ENCODE measurements at places on chromosomes 6 and 20.
A peak's percentile ranks its signal among the peaks of the same experiment; 100 is the strongest.

- no peak for DNase-seq
Measured at GRCh38 chr6:81878479-81878878, 126.0 kb upstream of the TENT5A start.

GRCh38 chr20:62347445-62347844, 19.7 kb downstream of the LAMA5 start:
- DNase-seq, result no peak

DNA sequence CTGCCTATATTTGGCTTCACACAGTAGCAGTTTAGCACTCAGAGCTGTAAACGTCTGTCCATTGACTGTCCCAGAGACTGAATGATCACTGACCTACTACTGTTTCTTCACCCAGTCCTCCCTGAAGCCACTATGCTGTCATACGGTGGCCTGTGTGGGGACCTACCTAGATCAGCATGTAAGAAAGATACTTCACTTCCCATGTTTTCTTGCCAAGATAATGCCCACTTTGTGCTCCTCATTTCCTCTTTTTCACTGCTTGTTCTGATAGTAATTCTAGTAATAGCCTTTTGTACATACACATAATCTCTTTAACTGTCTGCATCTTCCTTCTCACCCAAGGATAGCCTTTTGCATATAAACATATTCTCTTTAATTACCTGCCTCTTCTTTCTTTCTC, 109.9 kb upstream of the TIAM2 start:
- no peak for DNase-seq

- no peak for DNase-seq
Measured at GRCh38 chr20:51172558-51173428, 149.9 kb upstream of the KCNG1 start.

DNA sequence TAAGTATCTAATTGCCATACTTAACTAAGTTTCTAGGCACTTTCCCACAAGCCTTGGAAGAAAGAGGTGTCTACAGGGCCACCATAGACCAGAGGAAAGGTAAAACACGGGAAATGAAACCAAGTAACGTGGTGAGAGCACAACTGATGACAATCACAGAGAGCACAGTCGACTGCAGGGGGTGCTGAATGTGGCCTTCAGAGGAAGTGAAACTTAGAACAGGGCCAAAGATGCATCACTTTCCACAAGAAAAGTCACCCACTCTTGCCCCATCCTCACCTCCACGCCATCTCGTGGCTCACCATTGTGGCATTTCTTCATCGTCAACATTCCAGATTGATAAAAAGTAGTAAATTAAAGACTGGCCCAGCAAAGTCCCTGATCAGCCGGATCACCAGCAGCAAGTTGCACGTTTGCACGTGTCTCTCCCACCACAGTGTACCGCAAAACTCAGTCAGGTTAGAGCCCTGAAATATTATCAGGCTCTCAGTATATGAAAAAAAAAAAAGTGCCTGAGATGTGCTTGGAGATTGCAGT, 31.4 kb downstream of the HIVEP2 start:
- peak; percentile 79 for DNase-seq

- DNase-seq, result no peak
Measured at GRCh38 chr6:43516367-43516696, 394 bp downstream of the YIPF3 start.

GRCh38 chr20:2619961-2620595, 32.4 kb upstream of the NOP56 start:
- no peak for DNase-seq

- DNase-seq, result no peak
Measured at GRCh38 chr20:58016779-58017178, 211.7 kb downstream of the ANKRD60 start.

DNA sequence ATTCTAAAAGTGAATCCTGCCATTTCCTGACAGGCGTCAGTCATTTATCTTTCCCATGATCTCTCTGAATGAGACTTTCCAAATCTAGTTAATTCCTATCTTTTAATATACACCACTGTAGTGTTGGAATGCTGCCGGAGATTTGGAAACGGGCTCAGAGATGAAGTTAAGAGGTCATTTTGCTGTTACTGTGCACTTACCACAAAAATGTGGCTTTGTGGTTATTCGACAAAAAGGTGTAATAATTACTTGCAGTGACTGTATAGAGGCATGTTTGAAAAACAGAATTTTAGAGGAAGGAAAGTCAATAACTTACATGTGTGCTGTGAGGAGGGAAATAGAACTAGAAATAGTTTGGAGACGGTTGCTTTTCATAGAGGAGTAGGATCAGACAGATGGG, 460.2 kb upstream of the BTBD3 start:
- no peak for DNase-seq

DNA sequence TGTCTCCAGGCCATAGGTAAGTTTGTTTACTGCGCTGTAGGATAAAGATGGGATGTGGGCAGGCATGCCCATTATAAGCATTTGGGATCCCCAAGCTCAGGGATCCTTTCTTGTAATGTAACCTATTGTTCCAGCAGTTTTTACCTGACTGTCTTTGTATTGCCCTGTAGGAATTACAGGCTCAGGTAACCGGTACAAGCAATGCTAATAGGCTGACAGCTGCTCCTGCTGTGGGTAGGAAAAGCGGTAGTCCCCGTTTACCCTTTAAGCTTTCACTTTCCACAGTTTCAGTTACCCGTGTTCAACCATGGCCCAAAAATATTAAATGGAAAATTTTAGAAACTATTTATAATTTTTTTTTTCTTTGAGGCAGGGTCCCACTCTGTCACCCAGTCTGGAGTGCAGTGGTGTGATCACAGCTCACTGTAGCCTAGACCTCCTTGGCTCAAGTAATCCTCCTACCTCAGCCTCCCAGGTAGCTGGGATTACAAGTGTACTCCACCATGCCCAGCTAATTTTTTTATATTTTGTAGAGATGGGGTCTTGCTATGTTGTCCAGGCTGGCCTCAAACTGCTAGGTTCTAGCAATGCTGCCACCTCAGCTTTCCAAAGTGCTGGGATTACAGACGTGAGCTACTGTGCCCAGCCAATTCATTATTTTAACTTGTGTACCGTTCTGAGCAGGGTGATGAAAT, 108.6 kb downstream of the CDYL start:
- DNase-seq, result no peak

- no peak for DNase-seq
Measured at GRCh38 chr20:22438926-22439325, 145.4 kb downstream of the FOXA2 start.

GRCh38 chr6:29748391-29749307, 25.4 kb downstream of the HLA-F start:
- DNase-seq, result peak; percentile 83

DNA sequence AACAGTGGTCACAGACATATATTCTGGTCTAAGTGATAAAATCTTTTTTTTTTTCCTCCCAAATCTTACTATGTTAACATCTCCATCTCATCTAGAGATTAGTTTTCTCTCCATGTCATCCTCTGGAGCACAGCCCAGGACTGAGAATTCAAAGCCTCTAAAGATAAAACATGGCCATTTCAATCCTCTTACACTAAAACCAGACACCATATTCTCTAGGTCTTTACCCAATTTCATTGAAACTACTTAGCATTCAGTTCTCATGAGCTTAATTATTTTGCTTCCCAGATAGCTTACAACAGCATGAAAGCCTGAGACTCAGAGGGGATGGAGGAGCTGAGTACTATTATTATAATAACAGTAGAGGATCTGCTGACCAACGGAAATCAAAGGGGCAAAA, 92.7 kb downstream of the FARS2 start:
- no peak for DNase-seq

GRCh38 chr6:157097255-157097955, 225.9 kb downstream of the TMEM242 start:
- no peak for DNase-seq

DNA sequence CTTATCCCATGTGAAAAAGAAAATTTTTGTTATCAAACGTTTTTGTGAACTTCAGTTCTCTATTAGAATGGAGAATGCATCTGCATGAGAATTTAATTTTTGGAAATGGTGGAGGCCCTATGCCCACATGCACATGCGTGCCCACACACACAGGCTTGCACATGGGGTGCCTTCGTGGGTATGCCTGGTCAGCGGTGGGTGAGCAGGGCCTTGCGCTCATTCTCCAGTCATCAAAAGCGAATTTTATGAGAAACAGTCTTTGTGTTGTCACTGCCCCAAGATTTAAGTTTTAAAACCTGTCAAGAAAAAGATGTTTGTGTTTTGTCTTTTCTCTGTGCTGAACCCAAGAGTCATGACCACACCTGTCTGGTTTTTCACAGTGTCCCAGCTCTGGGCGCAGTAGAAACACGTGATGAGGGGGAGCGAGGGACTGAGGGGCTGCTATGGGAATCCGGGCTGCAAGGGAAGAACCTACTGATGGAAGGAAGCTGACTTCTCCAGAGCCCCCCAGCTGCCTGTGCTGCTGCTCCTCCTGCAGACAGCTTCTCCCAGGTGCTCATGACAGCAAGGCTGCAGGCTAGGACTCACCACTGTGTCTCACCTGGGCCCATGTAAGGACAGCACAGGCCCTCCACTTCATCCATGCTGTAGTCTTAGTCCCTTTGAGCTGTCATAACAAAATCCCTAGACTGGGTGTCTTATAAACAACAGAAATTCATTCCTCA, 153.6 kb downstream of the SYCP2 start:
- DNase-seq, result no peak

GRCh38 chr20:46330072-46330763, 21.9 kb upstream of the CDH22 start:
- DNase-seq, result no peak

- DNase-seq, result no peak
Measured at GRCh38 chr6:101086473-101086872, 205.3 kb upstream of the ASCC3 start.

DNA sequence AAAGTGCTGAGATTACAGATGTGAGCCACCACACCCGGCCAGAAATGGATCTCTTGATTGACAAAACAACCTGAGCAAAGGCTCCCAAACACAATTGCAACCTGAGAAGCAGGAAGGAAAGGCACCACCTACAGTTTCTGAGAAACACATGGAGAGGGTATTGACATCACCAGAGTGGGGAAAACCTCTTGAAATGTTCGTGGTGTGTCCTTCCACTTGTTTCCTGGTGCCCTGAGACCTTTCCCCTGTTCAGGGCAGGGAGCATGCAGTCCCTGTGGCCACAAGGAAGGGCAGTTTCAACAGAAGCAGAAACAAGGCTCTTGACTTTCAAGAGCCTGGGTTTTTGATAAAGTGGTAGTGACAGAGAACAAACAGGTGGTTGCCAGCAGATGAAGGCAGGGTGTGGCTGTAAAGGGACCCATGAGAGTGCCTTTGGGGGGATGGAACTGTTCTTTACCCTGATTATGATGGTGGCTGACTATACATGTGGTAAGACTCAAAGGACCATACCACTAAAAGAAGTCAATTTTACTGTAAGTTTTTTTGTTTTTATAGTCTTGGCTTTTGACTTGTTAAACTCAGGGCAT, 3.2 kb upstream of the BPIFA1 start:
- no peak for DNase-seq

- no peak for DNase-seq
Measured at GRCh38 chr6:37134396-37135191, 35.4 kb upstream of the PIM1 start.

- DNase-seq, result no peak
Measured at GRCh38 chr6:39791311-39791710, 865 bp upstream of the DAAM2 start.

- no peak for DNase-seq
Measured at GRCh38 chr6:74735304-74735703, 470.5 kb downstream of the COL12A1 start.

DNA sequence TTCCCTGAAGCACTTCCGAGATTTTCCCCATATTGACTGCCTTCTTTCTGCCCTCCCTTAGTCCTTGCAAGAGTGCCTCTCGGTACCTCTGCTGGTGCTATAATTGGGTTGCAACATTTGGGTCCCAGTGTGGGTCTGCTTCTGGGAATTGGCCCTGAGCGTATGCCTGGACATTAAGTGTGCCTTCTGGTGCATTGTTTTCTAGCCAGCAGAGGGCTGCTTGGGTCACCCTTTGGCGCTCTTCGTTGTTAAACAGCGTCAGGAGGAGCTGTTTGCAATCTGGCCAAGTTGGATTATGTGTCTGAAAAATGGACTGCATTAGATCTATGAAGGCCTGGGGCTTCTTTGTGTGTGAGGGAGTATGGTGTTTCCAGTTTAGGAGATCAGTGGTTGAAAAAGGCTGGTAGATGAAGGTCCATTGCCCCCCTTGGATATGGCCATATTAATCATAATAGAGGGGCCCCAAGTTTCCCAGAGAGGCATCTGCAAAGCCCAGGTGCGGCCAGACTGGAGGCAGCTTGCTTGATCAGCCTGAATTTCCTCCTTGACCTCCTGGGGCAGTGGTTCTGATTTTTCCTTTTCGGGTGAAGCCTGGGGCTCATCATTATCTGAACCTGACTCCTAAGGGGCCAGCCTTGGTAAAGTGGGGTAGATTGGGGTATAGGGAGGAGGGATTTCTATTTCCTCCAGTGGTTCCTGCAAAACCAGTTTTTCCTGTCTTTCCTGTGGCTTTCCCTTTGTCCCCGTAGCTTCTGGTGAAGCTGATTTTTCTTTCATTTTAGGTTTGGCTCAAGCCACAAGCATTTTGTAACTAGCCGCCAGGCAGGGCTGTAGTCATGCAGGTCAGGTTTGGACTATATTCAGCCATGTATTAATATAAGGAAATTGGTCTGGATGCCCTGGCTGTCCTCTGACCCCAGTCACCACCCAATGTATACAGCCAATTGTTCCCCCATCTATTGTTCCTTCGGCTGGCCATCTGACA, 85.4 kb upstream of the GPR6 start:
- DNase-seq, result no peak

GRCh38 chr6:124640432-124640831, 321.8 kb upstream of the RNF217 start:
- no peak for DNase-seq

- DNase-seq, result no peak
Measured at GRCh38 chr20:64040231-64041039, 4.5 kb downstream of the C20orf204 start.

DNA sequence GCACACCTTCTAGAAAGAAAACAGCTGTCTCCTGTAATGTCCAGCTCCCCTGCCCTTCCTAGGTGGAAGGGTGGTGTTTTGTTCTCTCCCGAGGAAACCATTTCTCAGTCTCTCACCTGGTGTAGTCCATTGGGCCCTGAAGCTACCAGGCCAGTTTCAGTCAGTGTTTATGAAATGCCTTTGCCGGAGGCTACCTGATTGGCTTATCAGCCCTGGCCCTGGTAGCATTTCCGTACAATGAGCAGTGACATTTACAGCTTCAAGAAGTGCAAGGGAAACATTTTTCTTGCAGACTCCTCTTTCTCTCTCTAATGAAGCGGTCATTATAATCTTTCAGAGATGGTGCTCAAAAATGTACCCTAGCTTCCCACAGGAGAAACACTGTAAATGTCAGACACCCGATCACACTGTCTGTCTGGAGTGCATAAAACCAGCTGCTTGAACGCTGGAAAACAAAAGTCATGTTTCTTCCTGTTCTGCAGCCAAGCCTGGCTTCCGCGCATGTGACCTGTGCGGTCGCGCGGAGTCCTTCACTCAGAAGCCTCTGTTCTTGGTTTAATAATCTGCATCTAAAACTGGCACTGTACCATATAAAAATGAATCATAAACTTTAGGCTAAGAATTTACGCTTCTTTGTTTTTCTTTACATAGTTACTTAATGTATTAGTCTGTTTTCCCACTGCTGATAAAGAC, 28.4 kb upstream of the SAYSD1 start:
- no peak for DNase-seq
